ENCODE measurements at places on chromosomes 6 and 20.

DNA sequence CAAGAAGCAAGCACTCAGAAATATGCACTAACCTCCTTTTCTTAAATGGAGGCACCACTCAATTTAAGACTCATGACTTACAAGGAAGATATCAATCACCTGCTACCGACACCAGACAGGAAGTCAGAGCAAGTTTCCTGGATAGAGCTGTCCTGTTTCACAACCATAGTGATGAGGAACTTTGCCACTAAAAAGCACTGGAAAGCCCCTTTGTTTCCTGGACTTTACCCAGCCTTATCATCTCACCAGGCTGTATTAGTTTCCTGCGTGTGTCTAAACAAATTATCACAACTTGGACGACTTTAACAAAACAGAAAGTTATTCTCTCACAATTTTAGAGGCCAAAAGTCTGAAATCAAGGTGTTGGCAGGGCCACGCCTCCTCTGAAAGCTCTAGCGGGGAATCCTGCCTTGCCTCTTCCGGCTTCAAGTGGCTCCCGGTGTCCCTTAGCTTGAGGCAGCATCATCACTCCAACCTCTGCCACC, 253.8 kb upstream of the STXBP5 start:
- DNase-seq, result no peak

DNA sequence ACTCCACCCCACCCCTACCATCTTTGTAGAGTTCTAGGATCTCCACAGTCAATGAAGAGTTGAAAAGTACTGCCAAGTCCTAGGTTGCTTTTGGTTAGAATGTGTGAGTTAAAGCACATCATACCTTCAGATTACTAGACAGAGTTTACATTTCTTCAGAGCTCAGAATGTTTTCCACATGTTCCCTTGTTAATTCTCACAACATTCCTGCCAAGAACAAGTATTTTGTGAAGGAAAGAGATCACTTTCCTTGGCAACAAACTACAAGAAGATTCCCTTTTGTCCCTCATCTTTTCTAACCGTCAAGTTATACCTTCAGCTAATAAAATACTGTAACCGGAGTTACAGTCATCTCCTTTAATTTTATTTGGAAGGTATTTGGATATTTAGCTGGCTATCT, 266.8 kb downstream of the ZFAND3 start:
- DNase-seq, result no peak

DNA sequence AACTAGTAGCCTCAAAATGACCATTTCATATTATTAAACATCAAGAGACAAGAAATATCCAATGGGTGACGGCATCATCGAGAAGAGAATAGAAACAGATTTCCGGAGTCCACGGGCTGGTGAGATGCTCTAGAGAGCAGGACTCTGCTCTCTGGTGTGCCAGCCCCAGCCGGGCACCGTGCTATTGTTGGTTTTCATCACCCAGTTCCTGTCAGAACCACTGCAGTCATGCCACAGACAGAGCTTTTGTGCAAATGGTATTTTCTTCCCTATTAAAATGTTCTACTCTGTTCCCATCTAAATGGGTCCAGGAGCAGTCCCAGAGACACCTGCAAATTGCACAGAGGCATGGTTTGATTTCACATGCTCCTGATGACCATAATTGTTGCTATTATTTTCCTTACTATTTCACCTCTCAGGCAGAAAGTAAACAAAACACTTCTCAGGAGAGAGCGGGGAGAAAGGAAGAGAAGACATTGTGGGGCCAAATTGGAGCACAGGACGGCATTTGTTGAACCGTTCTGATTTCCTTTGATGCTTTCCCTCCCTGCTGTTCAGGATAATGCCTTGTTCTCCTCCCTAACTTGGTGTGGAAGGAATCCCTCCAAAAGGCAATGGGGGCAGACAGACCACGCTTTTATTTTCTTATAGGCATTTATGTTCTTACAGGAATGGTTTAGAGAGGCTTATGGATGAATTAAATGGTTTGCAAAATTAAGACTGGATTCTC, 11.4 kb upstream of the RAMACL start:
- DNase-seq, result peak; percentile 37

DNA sequence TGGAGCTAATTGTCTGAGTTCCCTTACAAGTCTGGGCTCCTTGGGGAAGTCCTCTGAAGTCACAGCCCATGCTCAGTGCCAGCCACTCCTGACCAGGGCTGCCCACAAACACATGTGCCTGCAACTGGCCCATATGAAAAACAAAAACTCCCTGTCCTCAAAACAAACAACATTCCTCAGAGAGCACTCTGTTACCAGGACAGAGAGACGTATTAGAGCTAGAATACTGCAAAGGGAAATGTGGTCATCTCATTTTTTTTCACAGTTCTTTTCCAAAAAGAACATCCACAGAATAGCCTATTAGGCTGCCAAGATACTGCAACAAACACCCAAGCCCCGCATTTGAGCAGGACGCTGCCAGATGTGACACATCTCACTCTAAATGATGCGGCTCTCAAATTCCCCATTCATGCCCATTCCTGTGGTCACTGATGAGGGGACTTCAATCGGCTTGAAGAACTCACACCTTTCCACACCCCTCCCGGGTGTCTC, 71.1 kb downstream of the SLC22A23 start:
- no peak for DNase-seq

- no peak for DNase-seq
Measured at GRCh38 chr6:106765496-106765895, 136.1 kb downstream of the QRSL1 start.

GRCh38 chr20:8399947-8400346, 267.9 kb downstream of the PLCB1 start:
- DNase-seq, result no peak

GRCh38 chr6:142854589-142855488, 90.1 kb downstream of the HIVEP2 start:
- no peak for DNase-seq

DNA sequence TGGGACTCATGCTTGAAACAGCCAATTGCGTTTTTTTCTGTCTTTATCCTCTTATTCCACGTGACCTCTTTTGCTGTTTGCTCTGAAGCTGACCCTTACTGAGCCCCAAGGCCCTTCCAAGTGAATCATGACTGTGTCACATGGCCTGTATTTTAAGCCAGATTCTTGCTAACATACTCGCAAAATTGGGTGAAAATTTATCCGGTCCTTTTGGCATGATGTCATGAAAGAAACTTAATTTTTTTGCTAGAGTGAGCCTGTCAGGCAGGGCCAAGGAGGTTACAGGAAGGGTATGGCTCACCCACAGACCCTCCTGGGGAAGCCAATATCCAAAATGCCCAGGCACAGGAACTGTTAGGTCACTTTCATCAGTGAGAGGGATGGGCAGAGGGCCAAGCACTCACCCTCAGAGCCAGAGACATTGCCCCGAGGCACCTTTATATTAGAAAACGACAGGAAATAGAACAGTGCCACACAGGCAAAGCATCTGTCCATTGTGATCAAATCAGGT, 296.7 kb downstream of the CDH26 start:
- DNase-seq, result no peak

DNA sequence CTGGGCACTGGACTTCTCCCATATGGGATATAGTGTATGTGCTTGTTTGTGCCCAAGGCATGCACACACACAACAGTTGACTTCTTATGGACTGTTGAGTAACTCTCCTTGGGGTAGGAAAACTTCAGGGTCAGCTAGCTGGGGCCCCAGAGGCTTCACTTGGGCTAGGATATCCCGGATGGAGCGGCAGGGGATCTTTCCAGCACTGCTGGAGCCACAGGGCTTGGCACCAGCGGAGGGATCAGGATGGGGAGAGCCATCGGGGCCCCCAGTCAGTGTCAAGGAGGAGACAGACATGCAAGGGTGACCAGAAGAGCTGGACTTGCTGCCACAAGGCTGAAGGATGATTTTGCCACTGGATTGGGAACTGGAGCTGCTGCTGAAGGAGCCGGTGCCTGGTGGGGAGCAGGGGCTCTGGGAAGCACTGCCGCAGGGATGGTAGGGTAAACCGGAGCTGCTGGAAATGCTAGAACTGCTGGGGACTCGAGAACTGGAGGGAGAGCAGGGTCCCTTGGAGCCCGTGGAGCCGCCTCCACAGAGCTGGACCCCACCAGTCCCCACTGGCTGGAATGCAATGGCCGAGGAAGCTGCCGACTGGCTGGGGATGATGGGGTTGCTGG, 1.5 kb downstream of the PSORS1C1 start:
- no peak for DNase-seq

Data from NCI-H748 treated with DMSO at 0.1 percent for 48 hours (cell line).